ENCODE measurements at places on chromosomes 7 and 10.

- peak; percentile 83 for DNase-seq
Observed at GRCh38 chr7:79930604-79931003, 204.0 kb upstream of the GNAI1 start.

GRCh38 chr7:155766386-155766785, 45.9 kb downstream of the SHH start:
- no peak for DNase-seq

DNA sequence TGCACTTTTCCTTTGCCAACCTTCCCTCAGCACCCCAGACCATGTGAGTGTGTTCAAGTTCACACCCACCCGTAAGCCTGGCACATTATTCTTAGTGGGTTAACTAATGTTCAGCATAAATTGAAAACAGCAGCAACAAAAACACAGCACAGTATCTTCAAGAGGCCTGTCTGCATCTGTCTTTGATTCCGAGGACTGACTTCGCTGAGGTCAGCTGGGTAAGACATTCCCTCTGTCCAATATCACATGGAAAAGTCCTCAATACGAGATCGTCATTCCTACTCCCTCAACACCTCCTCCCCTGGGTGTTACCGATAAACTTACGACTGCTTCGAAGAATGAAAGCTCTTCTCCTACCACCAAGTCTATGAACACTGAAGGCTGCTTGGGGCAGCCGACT, 218.8 kb downstream of the SFMBT2 start:
- DNase-seq = no peak

DNA sequence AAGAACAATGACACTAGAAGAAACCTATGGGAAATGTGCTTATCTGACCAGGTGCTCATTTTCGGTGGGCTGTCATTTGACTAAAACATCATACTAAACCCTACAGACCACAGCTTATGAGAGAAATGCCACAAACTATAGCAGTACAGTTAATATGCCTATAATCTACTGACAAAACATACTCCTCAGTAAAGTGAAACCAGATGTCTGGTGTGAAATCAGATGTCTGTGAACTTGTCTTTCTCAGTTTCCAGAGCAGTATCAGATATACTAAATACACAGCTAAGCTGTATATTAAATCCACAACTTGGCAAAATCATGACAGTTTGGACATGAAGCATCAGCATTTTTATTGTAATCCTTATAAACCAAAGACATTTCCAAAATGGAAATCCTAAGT, 3.3 kb downstream of the IMMP2L start:
- no peak for DNase-seq

DNA sequence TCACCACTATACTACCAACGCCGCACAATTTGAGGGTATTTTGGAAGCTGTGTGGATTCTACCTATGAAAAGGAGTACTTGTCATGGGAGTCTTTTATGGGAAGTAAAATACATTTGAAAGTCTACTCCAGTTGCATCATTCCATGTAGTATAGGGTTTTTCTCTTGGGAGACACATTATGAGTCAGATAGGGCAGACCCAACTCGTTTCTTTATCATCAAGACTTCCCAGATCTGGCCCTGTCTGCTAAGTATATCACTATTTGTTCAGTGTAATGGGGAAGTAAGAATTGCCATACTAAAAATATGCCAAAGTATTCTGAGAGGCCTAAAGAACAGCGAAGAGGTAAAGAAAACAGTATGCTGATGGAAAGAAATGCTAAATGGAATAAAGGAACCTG, 144.2 kb downstream of the SPAG6 start:
- DNase-seq = no peak

DNA sequence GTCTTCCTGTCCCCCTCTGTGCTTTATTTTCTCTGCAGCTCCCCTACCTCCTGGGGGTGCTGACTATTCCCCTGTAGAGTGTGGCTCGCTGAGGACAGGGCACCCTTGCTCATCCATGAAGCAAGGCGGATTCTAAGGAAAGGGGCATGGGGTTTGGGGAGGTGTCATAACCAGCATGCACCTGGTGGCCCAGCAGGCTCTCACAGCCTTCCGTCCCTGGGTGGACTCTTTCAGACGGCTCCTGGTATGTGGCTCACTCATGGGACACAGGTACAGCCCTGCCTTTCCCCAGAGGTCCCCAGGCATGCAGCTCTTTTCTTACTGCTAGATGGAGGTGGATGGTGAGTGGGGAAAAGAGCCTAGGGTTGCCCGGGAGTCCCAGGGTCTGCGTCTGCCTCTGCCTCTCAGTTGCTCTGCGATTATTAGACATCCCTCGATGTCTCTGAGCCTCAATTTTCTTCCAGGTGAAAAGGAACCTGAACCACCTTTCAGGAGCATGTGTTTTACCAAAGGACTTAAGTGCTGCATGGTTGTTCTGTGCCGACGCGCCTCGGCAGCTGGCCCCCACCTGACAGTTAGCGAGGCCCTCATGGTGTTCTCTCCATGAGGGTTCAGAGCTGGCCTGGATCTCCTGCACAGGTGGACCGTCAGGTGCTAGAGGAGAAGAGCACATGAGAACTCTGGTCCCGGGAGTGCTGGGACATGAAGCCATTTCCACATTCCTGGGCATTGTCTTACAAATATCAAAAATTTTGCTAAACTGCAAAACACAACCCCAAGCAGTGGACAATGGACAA, 172.5 kb upstream of the SHH start:
- no peak for DNase-seq

DNA sequence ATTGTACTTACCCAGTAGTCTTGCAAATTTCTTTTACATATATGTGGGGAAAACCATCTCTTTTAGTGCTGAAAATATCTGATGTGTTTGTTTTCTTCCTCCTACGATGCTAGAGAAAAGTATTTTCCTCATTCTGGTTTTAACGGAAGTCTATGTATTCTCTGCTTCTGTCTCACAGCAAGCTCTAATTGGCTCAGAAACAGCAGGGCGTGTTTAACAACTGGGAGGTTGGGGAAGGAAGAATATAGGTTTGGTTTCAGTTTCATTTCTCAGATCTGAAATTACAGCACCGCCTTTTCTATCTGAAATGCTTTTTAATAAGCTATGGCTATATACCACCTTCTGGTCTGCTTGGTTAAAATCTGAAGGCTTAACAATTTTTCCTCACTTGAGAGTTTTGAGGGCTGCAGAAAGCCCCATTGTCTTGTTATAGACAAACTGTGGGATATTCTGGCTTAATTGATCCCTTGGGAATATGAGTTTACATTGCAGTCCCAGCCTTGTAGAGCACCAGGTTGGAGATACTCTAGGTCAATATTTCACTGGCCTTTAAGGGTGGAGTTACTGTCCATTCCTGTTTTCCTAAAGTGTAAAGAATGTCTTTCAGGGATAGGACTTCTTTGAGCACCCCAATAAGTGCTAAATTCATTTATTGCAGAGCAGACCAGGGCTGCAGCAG, at the start of gene SAMD9:
SAMD9 (minus strand) TSS at position 128 of the 679 bp plus-strand sequence. CDS start 11,882 bp downstream, outside the sequence.
- peak; percentile 83 for DNase-seq

DNA sequence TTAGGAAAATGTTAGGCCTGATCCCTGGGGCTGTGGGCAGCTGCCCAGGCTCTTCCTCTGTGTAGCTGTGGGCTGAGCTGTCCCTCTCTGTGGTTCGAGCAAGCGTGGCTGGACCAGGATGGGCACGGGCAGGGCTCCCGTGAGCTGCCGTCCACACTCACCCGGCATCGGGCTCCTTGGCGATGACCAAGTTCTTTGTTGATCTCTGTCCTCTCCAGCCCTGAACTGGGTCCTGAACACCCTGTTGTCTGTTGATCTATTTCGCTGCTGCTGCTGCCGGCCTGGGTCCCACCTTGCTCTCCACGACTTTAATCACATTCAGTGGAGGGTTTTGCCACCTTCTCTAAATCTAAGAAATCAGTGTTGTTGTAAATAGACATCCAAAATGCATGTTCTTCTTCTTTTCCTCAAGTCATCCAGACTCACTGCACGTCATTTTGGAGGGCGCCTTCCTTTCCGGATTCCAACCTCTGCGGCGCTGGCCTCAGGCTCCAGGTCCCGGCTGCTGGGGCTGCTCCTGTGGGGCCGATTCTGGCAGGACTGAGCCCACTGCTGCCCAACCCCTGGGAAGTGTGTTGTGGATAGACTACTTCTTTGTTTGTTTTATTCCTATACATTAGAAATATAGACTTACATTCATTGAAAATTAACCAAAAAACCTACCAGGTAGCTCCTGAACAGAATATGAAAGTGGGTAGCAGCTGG, 100.6 kb downstream of the DYNC2I1 start:
- DNase-seq = no peak

DNA sequence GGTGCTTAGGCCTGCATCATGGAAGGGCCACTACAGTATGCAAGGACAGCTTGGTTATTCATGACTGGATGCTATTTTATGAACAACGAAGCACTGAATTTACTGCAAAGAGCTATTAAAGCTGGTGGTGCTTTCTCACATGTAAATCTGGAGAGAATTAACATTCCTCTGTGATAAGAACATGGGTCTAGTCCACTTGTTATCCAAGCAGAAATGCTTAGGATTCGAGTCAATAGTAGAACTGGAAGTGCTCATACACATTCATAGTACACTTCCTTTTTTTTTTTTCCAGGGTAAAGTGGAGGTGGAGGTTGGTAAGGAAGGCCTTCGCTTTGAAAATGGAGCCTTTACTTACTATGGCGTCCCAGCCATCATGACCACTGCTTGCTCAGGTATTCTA, 35.0 kb downstream of the CNNM1 start:
- DNase-seq = no peak

- DNase-seq = no peak
Observed at GRCh38 chr7:78164459-78164858, 365.9 kb downstream of the PHTF2 start.

GRCh38 chr10:6171881-6172695, 30.6 kb upstream of the PFKFB3 start:
- DNase-seq = no peak

DNA sequence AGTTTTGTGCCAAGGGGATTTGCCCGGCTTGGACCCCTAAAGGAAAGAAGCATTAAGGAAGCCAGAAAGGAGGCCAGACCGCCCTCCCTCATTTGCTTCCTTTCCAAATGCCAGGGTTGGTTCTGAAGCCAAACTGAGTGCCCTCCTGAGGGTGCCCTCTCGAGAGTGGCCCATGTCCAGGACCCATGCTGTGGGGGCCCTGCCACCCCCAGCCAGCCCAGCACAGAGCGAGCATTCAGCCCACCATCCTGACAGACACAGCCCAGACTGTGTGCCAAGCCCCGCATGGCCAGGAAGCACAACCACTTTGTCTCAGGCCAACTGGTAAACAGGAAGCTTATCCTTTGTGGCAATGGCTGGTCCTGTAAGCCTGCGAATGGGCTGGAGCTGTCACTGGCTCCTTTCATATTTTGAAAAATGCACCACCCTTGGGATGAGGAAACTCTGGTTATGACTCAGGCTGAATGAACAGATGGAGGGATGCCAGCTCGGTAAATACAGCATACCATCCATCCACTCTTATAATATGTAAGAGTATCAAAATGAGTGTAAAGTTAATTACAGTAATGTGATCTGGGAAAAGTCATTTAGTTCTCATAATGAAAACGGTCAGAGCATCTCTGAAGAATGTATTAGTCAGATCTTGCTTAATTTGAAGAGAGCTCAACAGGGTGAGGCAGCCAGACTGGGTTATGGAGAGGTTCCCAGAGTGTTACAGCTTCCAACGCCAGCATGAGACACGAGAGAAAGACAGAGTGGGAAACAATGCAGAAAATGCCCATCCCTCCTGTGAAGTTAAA, 65.0 kb downstream of the STK17A start:
- DNase-seq = peak; percentile 98

DNA sequence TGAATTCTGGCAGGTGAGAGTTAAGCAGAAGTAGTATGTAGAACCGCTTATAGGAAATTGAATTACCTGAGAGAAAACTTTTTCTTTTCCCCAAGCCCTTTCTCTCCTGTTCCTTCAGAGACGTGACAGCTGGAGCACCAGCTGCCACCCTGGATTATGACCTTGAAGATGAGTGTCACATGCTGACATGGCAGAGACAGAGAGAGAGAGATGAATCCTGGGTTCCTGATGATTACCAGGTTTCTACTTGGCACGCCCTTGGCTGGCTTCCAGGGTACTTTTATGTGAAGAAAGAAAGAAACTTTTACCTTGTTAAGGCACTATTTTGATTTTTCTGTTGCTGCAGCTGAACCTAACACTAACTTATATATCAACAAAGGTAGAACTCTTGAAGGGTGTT, 99.9 kb downstream of the GPR26 start:
- DNase-seq = no peak

- peak; percentile 68 for DNase-seq
Observed at GRCh38 chr7:48337012-48337621, 165.9 kb downstream of the ABCA13 start.

DNA sequence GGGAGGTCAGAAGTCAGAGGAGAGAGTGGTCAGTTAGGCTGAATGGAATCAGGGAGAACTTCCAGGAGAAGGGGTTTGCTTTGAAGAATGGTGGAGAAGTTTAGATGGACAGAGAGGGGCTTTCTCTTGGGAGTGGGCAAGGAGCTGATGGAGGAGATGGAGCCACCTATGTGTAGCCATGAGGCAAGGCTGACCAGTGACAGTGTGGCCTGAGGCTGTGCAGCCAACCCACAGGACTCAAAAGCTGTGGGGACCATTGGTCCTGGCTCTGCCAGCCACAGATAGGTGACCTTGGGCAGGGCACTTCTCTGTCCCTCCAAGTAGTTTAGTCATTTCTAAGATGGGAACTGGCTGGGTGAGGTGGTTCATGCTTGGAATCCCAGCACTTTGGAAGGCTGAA, 18.7 kb downstream of the NEURL1 start:
- DNase-seq = no peak

DNA sequence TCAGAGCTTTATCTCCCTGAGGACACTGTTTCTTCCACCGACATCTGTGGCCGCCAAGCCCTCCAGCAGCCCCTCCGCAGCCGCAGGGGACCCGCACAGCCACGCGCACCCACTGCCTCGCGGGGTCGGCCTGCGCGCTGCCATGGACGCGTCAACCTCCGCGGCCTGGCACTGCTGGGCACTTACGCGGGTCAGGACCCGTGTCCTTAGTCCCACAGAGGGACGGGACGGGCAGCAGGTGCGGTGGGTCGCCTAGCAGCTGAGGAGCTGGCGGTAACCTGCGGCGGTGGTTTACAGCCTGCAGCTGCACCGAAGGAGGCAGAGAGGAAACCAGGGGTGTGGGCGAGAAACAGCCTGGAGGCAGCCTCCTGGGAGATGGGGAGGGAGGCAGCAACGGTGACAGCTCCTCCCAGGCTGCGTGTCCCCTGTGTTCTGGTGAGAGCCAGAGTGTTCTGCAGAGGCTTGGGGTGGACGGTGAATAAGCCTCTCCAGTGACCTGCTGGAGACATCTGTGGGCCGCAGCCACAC, 61.3 kb downstream of the SEC61G start:
- DNase-seq = no peak

DNA sequence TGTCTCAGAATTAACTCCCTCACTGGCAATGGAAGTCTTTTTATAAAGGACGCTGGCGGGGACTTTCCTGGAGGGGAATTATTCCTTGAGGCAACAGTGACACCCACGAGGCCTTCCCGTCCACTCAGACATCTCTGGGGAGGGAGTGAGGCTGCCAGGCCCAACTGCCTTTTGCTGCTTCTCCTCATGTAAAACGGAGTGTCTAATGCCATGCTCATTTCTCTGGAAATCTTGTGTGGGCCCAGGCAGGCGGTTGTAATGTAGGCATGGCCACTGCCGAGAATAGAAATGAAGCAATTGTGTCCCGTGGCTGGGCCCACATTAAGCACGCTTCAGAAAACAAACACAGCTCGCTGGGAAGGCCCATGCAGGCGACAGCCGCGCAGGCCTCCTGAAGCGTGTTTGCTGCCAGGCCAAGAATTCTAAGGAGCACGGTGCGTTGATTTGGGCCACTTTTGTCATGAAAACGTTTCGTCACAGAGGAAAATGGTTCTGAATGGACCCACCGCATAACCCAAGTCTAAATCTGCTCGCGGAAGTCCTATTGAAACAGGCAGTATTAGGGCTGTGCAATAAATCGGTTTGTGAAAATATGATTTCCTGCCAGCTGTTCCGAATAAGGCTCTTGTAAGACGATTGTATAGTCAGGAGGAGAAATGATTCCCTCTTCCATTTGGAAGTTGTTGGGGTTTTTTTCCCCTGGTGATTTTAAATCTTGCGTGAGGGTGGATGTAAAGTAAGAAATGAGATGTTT, 104.2 kb upstream of the CHST15 start:
- no peak for DNase-seq

All from PC-3 (cell line).